Glutamatergic neuron (in vitro differentiated cells): ENCODE measurements at places on chromosomes 6 and 20. TPM values are rescaled to one million over a fixed set of nuclear protein-coding genes. Genes with fewer than 3 reads are reported as not detected.

DNA sequence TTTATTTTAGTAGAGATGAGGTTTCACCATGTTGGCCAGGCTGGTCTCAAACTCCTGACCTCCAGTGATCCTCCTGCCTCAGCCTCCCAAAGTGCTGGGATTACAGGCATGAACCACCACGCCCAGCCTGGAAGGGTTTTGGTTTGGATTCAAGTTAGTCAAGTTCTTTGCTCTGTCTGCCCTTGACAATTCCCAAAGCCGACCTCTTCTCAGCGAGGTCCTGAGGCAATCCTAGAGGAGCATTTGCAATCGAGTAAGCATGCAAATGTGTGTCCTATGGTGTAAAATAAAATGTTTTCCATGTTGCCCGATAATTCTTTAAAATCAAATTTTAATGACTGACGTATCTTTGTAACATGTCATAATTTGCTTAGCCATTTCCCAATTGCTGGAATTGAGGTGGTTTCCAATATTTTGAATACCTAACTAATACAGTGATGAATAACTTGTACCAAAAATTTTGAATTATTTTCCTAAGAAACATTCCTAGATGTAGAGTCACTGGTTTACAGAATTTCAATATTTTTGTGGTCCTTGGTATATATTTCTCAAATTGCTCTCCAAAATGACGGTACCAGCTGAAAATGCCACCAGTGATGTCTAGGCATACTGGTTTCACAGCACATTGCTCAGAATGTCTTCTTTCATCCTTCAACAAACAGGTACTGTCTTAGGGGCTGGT is 38.7 kb downstream of the GTF2H5 start:
- no peaks in the 10 kb centered on the region for H3K36me3 ChIP-seq
- no peak for DNase-seq
- no peak overlapping the region for H3K27ac ChIP-seq

GRCh38 chr6:35569011-35569461 is 56.3 kb upstream of the TULP1 start:
- H3K36me3 ChIP-seq: peaks cover 7% of the 10 kb centered on the region
- H3K4me1 ChIP-seq: peaks cover 25% of the 10 kb centered on the region
- H3K4me3 ChIP-seq: no peak overlapping the region
- peak overlapping the region; percentile 86 for H3K27ac ChIP-seq
- H3K27me3 ChIP-seq: peaks cover 9% of the 10 kb centered on the region
- peak; percentile 78 for DNase-seq

DNA sequence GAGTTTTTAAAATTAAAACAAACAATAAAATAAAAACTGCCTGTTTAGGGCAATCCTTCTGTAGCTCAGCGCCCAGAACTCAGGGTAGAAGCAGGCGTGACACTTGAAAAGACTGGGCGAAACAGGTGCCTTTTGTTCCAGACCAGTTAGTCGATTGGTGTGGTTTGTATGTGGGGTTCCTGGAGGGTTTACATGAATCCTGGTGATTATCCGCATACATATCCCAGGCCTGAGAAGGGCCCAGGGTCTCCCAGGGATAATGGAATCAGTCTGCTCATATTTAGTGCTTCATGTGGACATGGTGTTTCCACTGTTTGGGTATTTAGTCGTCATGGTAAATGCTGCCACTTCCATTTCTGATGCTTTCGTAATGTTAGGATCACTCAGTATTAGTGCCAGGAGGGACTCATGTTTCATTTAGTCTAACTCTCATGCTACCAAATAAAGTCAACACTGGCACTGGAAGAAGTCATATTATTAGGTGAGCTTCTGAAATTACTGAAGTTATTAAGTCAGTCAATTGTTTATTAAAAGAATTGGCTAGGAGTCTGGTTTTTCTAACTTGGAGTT is 116.5 kb downstream of the SAMD5 start:
- no peak overlapping the region for H3K27ac ChIP-seq
- H3K27me3 ChIP-seq: no peaks in the 10 kb centered on the region
- H3K36me3 ChIP-seq: no peaks in the 10 kb centered on the region
- no peak overlapping the region for H3K4me3 ChIP-seq
- no peak for DNase-seq

DNA sequence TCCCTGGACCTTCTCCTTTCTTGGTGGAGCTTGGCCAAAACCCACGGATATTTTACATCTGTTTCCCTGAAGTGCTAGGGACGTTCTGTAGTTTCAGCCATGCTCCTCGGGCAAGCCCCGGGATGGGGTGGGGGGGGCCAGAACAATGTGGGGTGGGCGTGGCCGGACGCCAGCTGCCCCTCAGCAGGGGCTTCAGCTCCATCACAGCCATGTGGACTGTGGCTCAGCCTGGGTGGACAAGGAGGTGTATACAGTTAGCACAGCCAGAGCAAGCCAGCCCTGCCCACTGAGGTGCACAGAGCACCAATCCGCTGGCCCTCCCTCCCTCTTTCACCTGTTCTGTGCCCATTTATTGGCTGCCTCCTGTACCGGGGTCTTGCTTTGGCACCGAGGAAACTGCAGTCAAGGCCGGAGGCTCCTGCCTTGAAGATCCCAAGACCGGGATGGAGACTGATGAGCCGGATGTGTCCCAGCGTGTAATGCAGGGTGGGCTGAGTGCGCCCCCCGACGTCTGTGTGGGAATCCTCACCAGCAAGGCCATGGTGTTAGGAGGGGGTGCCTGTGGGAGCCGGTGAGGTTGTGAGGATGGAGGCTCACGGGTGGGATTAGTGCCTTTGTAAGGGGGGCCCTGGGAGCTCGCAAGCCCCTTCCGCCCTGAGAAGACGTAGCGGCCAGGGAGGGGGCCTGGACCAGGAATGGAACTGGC is 28.0 kb downstream of the FRMD1 start:
- H3K4me1 ChIP-seq: peaks cover under 1% of the 10 kb centered on the region
- H3K4me3 ChIP-seq: no peak overlapping the region
- peak; percentile 27 for DNase-seq
- H3K36me3 ChIP-seq: no peaks in the 10 kb centered on the region
- no peaks in the 10 kb centered on the region for H3K27me3 ChIP-seq
- H3K27ac ChIP-seq: no peak overlapping the region

DNA sequence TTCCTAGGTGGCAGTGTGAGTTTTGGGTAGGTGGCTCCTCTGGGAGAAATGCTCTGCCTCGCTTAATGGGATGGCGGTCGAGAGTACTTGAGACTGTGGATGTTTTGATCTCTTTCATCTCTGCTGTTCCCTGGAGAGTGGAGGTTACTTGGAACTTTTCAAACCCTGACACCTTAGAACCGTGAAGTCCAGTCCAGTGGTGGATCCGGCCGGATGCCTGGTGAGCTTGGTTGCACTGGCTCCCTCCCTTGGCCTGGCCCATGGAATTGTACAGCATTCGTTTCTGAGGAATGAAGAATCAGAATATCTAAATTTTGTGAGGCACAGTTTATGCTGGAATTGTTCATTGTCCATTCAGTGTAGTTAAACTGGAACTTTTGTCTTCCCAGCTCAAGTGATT is 51.0 kb downstream of the CSE1L start:
- DNase-seq: no peak
- peaks cover 3% of the 10 kb centered on the region for H3K27me3 ChIP-seq
- H3K27ac ChIP-seq: no peak overlapping the region

DNA sequence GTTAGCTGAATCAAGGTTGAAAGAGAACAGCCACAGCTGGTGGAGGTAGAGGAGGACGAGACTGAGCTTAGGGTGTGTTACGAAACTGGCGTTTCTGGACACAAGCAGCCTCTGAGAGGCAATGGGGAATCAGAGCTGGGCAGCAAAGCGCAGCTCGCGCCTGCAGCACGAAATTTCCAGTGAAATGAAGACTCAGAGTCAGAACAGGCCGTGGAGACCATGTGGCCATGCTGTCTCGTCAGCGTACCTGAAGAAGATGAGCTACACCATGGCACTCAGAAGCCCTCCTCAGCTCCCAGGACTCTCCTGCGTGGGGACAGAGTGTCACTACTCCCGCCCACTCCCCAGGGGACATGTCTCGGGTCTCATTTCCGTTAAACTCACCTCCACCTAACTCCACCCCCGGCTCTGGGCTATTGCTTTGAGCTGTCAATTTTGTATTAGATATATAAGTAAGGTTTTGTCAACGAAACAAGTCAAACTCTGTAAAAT is 256.9 kb downstream of the ERMARD start:
- H3K4me1 ChIP-seq: peaks cover 10% of the 10 kb centered on the region
- H3K27me3 ChIP-seq: peaks cover 5% of the 10 kb centered on the region
- peaks cover 18% of the 10 kb centered on the region for H3K36me3 ChIP-seq
- no peak overlapping the region for H3K4me3 ChIP-seq

DNA sequence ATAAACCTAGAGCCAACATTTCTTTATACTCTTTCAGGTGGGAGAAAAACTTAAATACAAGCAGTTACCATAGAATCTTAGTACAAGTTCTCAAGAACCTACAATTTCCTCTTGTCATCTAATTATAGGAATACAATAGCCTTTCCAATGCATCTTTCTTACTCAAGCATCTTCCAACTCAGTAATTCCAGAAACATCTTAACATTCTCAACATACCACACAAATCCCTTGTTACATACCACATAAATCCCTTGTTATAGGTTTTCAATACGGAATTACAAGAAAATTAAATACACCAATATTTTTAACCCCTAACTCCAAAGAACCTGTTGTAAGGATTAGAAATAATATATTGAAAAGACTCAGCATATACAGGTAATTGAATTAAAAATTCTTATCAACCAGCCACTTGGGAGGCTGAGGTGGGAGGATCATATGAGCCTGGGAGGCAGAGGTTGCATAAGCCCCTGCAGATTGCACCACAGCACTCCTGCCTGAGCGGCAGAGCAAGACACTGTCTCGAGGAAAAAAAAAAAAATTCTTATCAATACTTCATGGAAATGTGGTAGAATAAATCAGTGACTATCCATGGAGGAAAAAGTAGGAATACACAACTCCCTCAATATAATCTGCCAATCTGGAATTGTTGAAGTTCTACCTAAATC is 127.5 kb upstream of the CCDC28A start:
- no peaks in the 10 kb centered on the region for H3K27me3 ChIP-seq
- H3K36me3 ChIP-seq: no peaks in the 10 kb centered on the region
- no peak overlapping the region for H3K4me3 ChIP-seq

GRCh38 chr20:41135187-41135887 is 2.0 kb upstream of the PLCG1 start:
- no peaks in the 10 kb centered on the region for H3K36me3 ChIP-seq
- peak overlapping the region; percentile 91 for H3K27ac ChIP-seq
- peaks cover 17% of the 10 kb centered on the region for H3K27me3 ChIP-seq
- DNase-seq: peak; percentile 59

GRCh38 chr6:40349123-40349900 is 237.9 kb downstream of the LRFN2 start:
- H3K4me3 ChIP-seq: no peak overlapping the region
- H3K36me3 ChIP-seq: peaks cover 4% of the 10 kb centered on the region
- H3K4me1 ChIP-seq: peaks cover 21% of the 10 kb centered on the region
- no peaks in the 10 kb centered on the region for H3K27me3 ChIP-seq

DNA sequence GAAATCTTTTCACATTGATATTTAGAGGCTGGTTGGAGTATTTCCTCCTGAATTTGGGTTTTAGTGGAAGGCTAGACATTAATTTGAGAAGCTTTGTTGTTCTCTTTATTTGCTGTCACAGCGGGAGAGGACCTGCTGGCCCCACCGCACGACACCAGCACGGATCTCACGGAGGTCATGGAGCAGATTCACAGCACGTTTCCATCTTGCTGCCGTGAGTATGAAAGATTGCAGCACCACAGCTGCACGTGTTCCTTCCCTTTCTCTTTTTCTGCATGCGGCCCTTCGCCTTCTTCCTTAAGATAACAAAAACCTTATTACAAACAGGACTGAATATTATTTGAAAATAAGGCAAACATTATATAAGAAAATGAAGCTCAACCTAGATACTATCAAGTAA is 555.5 kb downstream of the UTRN start:
- H3K27ac ChIP-seq: no peak overlapping the region
- no peak overlapping the region for H3K4me3 ChIP-seq
- H3K27me3 ChIP-seq: no peaks in the 10 kb centered on the region
- peaks cover under 1% of the 10 kb centered on the region for H3K4me1 ChIP-seq
- H3K36me3 ChIP-seq: no peaks in the 10 kb centered on the region

DNA sequence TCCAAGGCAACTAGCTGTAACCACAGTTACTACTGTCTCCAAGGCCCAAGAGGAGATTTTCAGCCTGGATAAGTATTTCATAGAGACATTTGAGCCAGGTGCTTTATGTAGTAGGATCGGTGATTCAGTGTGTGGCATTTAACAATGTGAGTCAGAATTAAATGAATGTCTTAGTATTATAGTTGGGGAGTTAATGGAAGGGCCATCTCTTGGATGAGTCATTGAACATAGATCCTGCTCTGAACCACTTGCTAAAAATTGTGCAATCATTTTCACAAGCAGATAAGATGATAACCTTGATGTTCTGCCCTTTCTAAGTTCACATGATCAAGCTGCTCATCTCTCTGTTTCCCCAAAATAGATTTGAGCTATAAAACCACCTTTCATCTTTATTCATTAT is 668.9 kb upstream of the CITED2 start:
- H3K27ac ChIP-seq: no peak overlapping the region
- H3K4me3 ChIP-seq: no peak overlapping the region
- no peak for DNase-seq

GRCh38 chr6:7050004-7050403 is 57.8 kb upstream of the RREB1 start:
- no peaks in the 10 kb centered on the region for H3K36me3 ChIP-seq
- H3K4me1 ChIP-seq: peaks cover 16% of the 10 kb centered on the region
- H3K27me3 ChIP-seq: peaks cover 5% of the 10 kb centered on the region
- DNase-seq: no peak

- H3K4me3 ChIP-seq: no peak overlapping the region
- no peaks in the 10 kb centered on the region for H3K36me3 ChIP-seq
- no peak for DNase-seq
- H3K4me1 ChIP-seq: peaks cover 7% of the 10 kb centered on the region
Observed at GRCh38 chr6:105832313-105832761, 253.8 kb upstream of the PRDM1 start.

DNA sequence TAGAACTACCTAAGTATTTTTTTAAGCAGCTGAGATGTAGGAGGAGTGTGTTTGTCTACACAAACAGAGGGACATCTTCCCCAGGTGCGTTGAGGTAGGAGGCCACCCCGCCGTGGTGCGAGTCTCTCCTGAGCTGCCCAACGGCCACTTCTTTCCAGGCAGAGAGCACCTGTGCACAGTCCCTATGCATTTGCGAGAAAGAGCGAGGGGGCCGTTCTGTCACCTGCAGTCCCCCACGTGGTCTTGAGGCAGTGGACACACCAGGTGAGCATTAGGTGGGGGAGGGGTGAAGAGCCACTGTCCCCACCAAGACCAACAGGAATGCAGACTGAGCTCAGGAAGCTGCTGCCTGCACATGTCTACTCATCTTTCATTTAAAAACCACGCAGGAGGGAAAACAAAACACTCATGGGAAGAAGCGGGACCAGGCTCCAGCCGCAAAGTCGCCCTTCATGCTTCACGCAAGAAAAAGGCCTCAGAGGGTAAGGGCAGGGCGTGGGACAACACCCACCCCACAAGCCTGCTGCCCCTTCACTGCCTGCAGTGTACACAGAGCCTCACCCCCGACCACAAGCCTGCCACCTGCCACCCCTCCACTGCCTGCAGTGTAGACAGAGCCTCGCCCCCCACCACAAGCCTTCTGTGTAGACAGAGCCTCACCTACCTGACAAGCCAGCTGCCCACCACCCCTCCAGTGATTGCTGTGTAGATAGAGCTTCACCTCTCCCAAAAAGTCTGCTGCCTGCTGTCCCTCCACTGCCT is 142.0 kb downstream of the DLL1 start:
- peaks cover 7% of the 10 kb centered on the region for H3K36me3 ChIP-seq
- DNase-seq: no peak
- no peak overlapping the region for H3K27ac ChIP-seq
- H3K27me3 ChIP-seq: peaks cover 6% of the 10 kb centered on the region
- no peak overlapping the region for H3K4me3 ChIP-seq

The SIRPD gene
- total RNA-seq: not detected

The PLN gene
- total RNA-seq: not detected

The B3GAT2 gene
- total RNA-seq: 8.1 TPM
